Smooth muscle cell of the brain vasculature (primary cell): ENCODE measurements at places on chromosomes 1 and 21.

GRCh38 chr1:157133426-157133825 is 4.8 kb downstream of the ETV3 start:
- no peak for DNase-seq

DNA sequence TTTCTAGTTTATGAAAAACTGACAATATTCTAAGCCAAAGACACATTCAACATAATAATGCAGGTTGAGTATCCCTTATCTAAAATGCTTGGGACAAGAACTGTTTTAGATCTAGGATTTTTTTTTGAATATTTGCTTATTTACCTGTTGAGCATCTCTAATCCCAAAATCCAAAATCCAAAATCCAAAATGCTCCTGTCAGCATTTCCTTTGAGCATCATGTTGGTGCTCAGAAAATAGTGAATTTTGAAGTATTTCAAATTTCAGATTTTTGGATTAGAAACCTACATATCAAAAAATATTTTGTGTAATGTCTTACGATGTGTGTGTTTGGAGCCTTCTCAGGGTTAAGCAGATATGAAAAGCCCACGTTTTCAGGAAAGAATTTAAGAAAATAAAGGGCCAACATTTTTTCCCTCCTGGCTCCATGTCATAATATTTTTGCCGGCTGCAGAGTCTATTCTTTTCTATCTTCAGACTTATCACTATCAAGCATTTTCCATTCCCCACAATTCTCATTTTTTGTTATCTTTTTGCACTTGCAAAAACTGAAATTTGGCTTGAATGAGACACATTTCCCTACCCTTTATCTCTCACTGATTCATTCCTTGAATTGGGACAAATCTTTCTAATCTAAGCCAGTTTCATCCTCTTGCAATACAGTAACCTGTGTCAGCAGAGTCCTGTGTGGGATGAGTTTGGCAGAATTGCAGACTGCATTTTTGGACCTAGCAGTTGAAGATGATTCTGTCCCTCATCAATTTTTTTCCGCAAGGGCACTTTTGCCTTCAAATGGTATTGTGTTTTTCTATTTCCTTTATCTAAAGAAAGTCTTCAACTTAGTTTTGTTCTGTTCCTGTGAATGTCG is 233.9 kb downstream of the DISC1 start:
- DNase-seq: no peak

DNA sequence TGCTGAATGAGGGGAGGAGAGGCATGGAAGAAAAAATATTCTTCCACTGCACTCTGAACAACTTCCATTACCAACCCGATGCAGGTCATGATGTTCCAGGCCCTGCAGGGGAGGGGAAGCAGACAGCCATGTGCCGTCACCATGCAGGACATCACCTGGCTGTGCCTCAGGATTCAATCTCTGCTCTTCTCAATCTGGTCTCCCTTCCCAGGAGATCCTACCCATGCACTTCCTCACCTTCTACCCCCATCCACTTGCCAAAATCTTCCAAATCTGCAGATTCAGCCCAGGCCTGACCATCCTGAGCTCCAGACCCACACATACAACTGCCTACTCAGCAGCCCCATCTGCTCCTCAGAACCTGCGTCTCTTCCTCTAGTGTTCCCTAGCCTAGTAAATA is 5.8 kb upstream of the PAQR6 start:
- no peak for DNase-seq

DNA sequence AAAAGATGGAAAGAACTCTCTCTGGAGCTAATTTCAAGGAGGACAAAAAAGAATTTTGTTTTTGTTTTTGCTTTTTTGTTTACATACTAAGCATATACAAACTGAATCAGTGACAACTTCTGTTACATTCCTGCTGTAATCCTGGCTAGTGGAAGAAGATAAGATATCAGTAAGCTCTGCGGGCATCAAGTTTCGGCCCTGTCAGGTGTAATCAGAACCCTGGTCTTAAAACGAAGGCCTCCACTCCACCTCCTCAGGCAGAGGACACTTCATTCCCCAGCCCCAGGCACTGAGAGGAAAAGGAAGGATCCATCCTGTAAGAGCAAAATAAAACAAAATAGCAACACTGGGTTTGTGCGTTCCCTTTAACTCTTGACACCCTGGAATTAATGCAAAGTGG is 88.9 kb upstream of the ARHGAP29 start:
- no peak for DNase-seq

GRCh38 chr1:38301040-38301439 is 254.4 kb upstream of the POU3F1 start:
- DNase-seq: no peak
